Tibial artery (tissue), 4 donors: ENCODE measurements at places on chromosomes 13 and 19.

DNA sequence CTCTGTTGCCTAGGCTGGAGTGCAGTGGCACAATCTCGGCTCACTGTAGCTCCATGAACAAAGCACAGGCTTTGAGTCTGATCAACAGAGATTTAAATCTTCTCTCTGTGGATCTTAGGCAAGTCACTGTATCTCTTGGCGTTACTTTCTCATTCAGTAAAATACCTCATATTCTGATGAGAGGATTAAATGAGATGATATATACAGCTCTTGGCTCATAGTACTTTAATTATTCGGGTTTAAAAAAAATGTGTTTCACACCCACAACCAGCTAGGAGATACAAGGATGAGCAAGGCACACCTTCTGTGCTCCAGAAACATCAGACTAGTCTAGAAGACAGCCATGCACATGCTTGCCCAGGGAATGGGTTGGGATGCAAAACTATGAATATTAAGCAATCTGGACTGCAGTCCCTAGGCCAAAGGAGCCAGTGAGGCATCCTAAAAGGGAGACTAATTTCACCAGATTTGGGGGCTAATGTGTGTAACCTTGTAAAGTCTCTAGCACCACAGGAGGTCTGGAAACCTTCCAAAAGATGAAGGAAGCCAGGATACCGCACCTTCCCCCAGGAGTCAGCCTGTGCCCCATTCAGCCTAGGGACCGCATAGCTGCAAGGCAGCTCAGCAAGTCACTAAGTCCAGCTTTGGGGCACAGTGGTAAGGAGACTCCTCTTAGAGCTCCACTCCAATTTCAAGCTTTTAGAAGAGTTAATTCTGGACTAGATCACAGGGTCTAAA lies 2.5 kb downstream of the VPS36 start:
- DNase-seq: no peak
- no peak overlapping the region for H3K27ac ChIP-seq
- H3K27me3 ChIP-seq: no peaks in the 10 kb centered on the region
- peaks cover 24% of the 10 kb centered on the region for H3K4me1 ChIP-seq
- H3K4me3 ChIP-seq: no peak overlapping the region

GRCh38 chr13:76904507-76904906 lies 18.3 kb upstream of the KCTD12 start:
- H3K4me3 ChIP-seq: no peak overlapping the region
- H3K27me3 ChIP-seq: no peaks in the 10 kb centered on the region
- no peaks in the 10 kb centered on the region for H3K36me3 ChIP-seq
- DNase-seq: no peak
- H3K27ac ChIP-seq: no peak overlapping the region

DNA sequence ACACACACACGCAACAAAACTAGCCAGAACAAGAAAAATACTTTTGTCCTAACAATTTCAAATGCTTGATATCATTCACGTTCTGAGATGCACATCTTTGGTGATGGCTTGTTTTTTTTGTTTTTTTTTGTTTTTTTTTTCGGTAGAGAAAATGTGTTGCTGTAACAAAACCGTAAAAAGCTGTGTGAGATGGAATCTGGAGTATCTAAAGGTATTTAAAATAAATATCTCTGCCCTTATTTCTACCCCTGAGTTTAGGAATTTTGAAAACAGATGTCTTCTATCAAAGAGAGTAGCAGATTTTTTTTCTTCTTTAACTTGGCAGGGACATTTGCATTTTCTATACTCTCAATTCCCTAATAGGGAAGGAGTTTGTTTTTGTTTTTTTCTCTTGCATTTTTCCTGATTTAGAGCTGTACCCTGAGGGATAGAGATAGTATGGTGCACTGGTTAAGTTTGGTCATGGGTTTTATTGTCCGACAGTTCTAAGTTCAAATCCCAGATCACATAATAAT lies 446.6 kb downstream of the KLF5 start:
- no peaks in the 10 kb centered on the region for H3K27me3 ChIP-seq
- H3K4me3 ChIP-seq: no peak overlapping the region
- no peak for DNase-seq

DNA sequence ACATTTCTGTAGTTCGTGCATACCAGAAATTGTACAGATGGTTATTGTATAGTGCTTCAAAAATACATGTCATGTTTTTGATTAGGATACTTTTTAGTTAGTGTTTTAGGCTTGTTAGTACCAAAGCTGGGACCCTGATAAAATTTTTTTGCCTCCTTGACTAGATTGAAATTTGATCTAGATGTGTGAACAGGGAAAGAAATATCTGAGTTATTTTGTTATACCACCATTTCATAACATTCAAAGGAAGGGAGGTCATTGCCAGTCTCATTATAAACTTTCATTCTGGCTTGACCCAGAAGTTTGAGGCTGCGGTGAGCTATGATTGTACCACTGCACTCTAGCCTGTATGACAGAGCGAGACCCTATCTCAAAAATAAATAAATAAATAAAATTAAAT lies 9.0 kb downstream of the LMO7 start:
- no peaks in the 10 kb centered on the region for H3K36me3 ChIP-seq
- no peak overlapping the region for H3K4me3 ChIP-seq
- no peak for DNase-seq
- no peaks in the 10 kb centered on the region for H3K4me1 ChIP-seq
- no peak overlapping the region for H3K27ac ChIP-seq

- no peak for DNase-seq
- no peaks in the 10 kb centered on the region for H3K4me1 ChIP-seq
- H3K4me3 ChIP-seq: no peak overlapping the region
Observed at GRCh38 chr13:111623208-111623607, 302.8 kb downstream of the TEX29 start.
